Kasumi-1 (cell line): ENCODE measurements at places on chromosomes 11 and 22.

- no peak for DNase-seq
These were observed 54.4 kb downstream of the BBOX1 start for GRCh38 chr11:27095059-27095458.

DNA sequence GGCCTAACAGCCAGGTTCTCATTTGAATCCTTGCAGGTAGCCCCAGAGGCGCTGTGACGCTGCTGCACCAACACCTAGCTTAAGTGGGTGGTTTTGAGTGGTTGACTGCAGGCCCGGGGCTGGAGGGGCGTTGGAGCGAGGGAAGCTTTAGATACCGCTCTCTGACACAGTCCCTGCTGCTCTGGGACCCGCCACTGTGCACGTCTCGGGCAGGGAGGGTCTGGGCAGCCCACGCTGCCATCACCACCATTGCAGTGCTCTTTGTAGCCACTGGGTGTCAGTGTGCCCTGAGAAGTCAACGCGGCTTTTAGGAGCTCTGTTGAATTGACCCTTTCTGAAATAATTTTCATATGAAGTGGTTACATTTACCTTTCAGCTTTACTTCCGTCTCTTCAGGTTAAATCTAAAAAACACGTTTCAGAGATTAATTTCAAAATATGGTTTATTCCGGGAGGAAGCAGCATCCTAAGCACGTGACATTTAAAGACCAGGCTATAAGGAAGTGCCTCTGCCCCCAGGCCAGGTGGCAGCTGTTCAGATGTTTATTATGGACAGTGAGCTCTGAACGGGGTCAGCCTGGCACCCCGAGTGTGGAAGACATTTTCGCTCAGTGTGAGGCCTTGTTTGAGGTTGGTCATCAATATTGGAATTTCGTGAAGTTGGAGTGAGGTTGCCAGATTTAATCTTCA lies 30.9 kb upstream of the PARVB start:
- peak; percentile 64 for DNase-seq

GRCh38 chr11:72338741-72339140 lies 94.8 kb upstream of the PHOX2A start:
- no peak for DNase-seq

DNA sequence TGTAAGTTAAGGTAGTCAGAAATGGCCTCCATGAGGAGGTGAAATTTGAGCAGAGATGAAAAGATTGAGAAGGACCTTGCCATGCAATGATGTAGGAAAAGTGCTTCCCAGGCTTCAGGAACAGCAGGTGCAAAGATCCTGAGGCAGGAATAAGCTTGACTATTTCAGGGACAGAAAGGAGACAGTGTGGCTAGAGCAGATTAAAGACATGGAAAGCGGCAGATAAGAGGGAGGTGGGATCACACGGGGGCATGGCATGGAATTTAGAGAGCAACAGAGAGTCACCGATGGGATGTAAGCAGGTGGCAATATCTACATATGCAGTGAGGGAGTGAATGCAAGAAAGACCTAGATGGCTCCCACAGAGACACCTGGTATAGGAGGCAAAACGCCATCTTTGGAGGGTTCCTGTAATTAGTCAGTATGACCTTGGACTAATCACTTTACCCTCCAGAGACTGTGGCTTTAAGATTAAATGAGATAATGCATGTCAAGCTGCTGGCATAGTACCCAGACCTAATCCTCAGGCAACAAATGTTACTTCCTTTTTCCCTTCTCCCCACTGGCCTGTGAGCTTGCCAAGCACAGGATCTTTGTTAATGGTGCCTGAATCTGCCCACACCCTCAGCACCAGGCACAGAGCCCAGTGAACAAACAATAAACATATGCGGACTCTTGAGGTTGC lies 24.6 kb upstream of the ACER3 start:
- no peak for DNase-seq

DNA sequence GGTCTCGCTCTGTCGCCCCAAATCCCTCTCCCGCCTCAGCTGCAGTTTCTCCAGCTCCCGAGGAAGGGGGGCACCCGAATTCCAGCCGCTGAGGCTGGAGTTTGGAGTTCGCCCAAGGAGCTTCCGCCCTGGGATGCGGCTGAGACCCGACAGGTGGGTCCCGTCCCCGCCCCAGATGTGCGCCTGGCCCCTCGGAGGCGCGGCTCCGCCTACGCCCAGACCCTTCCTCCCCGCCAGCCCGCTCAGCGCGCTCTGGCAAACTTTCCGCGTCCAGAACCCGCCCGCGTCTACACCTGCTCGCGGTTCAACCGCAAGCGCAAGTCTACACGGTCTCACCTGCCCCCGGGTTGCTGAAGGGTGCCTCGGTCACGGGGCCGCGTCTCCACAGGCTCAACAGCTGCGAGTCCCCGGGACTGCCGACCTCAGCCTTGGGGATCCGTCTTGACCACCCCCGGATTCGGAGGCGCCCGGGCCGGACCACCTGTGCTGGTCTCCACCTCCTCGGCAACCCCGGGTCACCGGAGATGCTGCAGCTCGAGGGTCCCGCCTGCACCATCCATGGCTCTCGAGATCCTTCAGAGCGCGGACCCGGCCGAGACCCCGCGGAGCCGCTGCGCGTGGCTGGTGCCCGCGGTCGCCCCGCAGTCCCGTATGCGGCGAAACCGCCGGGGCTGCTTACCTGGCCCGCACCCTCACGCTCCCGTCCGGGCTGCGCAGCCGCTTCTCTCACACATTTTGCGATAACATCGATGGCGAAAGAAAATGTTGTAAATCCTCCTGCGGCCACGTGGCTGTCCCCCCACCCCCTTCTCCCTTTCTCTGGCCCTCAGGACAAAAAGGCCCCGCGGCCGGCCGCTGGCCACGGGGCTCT lies 63.6 kb downstream of the NFAM1 start:
- no peak for DNase-seq

DNA sequence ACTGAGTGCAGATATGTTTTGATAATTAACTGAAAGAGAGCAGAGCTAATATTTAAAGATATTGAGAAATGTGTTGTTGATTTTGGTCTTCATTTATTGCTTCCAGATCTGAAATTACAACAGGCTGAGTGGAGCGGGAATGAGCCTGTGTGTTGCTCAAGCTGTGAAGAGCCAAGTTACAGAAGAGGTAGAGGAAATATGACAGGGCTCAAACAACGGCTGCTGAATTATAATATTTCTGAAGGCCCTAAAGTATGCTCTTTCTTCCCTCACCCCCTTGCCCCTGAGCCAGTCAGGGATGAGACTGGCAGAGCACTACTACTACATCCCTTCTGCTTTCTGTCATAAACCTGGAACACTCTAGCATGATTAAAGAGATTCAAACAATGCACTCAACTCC lies 115.6 kb downstream of the FANCF start:
- DNase-seq = no peak

DNA sequence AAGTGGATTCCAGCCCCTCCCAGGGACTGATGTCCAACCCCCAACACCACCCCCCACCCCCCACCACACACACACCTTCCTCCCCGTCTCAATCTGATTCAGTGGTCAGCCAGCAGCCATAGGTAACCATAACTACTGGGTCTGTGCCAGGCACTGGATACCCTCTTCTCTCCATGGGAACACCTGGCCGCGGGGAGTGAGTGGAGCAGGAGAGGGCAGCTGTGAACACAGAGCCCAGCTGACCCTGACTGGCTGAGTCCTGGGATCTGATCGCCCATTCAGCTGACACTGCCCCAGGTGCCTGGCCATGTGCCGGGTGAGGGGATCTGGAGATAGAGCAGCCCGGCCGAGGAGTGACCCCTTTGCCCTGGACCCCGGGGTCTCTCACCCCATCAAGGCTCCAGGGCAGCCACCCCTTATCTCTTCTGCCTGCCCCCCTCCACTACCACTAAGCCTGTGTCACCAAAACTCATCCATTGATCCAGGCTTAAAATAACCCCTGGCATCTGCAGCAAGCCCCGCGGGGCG lies 2.6 kb upstream of the SHISA8 start:
- DNase-seq = no peak

GRCh38 chr11:64148226-64148916 lies 17.5 kb downstream of the MACROD1 start:
- DNase-seq = peak; percentile 41

DNA sequence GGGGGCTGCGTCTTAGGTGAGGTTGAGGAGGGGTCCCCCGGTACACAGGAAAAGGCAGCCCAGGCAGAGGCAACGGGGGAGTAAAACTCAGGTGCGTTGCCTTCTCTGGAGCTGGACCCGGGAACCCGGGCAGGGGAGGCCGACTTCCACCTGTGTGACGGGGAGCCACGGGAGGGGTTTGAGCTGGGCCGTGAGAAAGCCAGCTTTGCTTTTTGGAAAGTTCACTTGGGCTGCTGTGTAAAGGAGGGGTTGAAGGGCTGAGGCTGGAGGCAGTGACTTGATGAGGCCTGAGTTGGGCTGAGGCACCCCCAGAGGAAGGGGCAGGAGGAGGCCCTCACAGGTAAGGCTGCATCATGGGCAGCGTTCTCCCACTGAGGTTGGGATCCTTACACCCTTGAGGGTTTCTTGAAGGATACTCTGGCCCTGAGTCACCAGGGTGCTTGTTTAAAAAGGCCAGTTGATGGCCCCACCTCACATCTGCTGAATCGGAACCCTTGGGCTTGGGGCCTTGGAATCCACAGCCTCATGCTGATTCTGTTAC lies 47.2 kb downstream of the CHRDL2 start:
- no peak for DNase-seq

DNA sequence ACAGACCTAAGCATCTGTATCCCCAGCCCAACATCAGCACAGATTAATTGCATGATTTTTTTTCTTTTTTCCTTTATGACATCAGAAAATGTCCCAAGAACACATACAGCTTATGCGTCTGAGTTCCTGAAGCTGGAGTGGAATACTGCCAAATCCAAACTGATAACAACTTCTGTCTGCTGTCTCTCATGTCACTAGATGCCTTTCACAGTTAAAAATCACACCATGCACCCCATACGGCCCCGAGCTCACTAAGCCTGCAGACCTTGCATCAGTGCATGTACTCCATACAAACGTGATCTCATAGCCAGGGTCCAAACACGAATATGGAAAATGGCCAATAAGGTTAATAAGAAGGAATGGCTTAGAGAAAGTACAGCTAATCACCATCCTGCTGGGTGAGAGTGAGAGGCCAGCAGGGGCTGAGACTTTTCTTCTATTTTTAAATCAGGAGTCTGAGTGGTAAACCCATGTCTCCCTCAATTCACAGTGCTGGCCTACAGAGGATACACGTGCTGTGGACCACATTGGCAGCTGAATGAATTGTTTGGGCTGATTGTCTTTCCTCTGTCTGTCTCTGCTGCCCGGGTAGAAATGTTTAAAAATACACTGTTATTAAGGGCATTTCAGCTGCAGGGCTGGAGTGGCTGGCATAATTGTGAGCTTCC lies 350.6 kb upstream of the RAG2 start:
- DNase-seq = no peak

DNA sequence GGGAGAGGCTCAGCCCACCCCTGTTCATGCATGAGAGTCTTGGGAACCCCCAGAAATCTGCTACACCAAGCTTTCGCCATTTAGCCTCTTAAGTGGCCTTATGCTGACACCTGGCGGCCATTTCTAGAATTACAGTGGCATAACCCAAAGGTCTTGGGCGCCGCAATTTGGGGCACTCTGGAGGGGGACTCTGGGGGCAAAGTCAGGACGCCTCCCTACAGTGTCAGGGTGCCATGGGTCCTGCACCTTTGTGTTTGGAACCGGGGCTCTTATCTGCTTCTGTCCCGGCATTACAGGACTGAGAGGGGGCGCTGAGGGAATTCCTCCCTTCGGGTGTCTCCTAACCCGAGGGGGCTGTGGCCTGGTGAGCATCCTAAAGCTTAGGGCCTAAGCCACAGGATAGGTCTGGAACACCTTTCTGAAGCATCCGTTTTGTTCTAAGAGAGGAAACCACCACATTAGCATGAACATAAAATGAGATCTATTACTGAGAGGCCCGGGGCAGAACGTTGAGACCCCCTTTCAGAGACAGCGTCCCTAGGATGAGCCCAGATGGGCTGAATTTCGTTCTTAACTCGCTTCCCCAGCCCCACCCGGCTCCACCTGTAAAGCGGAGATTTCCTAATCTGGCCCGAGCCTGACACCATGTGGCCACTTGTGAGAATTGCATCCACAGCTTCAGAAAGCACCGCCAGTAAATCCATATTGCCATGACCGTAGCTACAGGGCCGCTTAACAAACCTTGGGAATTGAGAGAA lies 9.3 kb downstream of the INS start:
- peak; percentile 87 for DNase-seq

DNA sequence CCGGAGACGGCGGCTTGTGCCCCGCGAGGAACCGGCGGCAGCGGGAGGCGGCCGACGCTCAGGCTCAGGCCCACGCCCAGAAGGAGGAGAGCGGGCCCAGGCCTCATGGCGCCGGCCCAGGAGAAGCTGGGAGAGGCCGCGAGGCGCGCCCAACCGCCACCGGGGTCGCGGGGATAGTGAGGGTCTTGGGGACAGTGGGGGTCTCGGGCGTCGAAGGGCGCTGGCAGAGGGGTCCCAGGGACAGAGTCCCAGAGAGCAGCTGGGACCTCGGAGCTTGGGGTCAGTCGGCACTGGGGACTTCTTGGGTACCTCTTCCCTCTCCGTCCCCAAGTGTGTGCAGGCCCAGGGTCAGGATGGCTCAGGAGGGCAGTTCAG lies at the start of gene PKDREJ:
Gene PKDREJ, minus strand, starts transcription at position 128 of the 375 bp plus-strand sequence. Its CDS starts 21 bp downstream, at position 107.
- no peak for DNase-seq

GRCh38 chr22:27970596-27971220 lies 51.7 kb upstream of the PITPNB start:
- no peak for DNase-seq

- DNase-seq = no peak
These were observed 45.6 kb downstream of the PISD start for GRCh38 chr22:31616315-31616980.

- DNase-seq = no peak
These were observed 1003.3 kb upstream of the CCDC90B start for GRCh38 chr11:84289381-84289906.

DNA sequence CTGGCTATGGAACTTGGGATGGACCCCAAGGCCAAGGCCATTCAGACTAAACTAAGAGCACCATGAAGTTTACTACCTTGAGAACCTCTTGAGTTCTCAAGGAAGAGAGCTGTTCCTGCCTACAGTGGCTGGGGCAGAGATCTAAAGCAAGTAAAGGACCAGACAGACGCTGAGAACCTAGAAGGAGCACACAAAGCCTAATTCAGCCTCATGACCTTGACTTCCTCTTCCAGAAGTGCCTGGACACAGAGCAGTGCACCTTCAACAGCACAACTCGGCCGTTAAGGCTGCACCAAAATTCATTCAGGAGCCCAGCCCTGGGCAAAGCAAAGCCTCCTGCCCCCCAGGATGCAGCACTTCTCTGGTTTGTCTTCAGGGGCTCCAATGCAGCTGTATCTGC lies 82.9 kb upstream of the AKIP1 start:
- no peak for DNase-seq

DNA sequence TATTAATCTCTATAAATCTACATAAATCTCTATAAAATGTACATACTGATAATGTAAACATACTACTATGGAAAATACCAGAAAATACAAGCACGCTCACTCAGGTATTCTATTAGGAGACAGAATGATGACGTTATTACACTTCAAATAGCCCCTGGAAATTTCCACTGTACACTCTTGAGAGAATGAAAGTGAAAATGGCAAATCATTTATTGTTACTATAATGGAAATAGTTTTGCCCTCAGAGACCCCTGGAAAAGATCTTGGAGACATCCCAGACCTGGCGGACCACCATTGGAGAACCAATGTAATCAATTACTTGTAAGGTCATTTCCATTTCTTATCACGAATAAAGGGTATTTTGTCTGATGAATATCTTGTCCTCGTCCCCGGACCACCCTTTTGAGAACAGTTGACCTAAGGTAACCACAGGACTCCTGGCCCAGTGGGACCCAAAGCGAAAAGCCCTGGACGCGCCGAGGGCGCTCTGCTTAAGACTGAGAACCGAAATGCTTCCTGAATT lies 509 bp upstream of the PRRG4 start:
- DNase-seq = no peak
